Posterior vena cava (tissue), 2 donors: ENCODE measurements at places on chromosomes 3 and 15. TPM values are rescaled to one million over a fixed set of nuclear protein-coding genes. Genes with fewer than 3 reads are reported as not detected.

- peak; percentile 77 for DNase-seq
These were observed 149.4 kb downstream of the LRRK1 start for GRCh38 chr15:101068523-101068960.

The SOX14 gene
- not detected for total RNA-seq

GRCh38 chr3:171731691-171732090 is 78.6 kb downstream of the PLD1 start:
- no peak for DNase-seq

DNA sequence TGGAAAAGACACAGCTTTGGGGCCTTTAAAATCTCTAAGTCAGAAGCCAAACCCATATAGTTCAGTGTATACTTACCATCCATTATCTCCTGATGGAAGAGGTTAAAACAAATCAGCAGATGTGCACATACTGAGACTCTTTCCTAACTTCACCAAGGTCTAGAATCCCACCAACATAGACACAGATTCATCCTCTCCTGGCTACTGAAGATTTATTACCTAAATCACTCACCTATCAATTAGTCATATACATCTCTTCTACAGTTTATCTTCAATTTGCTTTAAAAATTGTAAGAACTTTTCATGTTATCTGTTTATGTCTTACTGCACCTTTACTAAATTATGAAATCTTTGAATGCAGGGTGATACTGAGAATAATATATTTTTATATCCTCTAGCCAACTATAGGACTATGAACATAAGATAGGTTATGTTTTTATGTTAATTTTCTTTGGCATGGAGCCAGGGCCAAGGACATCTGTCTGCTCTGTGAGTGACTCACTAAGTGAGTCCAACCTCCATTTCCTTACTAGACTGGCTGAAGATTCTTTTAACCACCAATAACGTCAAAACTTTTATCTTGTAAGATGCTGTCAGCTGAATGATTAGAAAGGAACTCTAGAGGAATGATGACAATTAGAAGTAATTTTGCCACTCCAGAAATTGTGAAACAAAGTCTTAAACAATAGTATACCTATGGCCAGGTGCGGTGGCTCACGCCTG is 397.6 kb downstream of the FOXP1 start:
- no peak for DNase-seq

DNA sequence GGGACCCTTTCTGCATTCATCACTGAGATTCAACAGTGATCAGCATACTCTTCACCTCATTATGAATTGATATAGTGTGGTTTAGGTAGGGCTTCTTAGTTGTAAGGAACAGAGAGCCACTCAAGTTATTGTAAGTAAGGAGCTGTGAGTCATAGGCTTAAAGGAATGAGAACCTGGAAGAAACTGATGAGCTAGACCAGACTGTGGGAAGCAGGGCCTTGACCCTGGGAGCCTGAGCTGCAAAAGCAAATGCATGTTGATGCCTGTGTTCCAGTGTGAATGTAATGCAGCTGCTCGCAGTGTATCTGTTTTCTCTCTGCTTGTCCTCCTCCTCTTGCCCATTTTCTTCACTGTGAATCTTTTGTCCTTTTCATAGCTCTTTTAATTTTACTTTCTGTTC is 13.6 kb downstream of the ZKSCAN7 start:
- no peak for DNase-seq

- DNase-seq, result no peak
These were observed 476.3 kb downstream of the AGBL1 start for GRCh38 chr15:86555939-86556338.

DNA sequence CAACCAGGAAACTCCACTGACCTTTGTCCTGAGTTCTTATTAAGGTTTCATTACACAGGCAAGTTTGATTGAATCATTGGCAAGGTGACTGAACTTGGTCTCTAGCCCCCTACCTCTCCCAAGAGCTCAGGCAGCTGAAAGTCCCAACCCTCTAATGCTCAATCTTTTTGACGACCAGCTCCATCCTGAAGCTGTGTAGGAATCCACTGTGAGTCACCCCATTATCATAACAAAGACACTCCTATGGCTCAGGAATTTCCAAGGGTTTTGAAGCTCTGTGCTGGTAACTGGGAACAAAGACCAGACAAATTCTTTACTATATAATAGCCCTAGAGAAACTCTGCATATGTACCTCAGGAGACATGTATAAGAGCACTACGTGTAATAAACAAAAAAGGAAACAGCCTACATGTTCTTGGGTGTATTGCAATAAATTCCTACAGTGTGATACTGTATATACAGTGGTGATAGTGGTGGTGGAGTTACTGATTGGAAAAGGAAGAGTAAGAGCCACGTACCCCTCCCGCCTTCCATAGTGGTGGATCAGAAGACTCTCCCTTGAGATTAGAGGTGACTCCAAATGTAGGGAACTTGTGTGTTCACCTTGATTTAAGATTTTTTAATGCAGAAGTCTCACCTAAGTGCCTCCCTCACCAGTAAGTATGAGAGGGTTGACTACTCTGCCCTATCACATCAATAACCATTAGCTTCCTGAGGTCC is 116.6 kb downstream of the ST8SIA2 start:
- DNase-seq, result no peak

- DNase-seq, result no peak
These were observed 336.2 kb upstream of the TPM1 start for GRCh38 chr15:62706317-62706716.

- DNase-seq, result no peak
These were observed 512.3 kb downstream of the EDEM1 start for GRCh38 chr3:5699811-5700210.

- DNase-seq, result no peak
These were observed 3.3 kb downstream of the CHL1 start for GRCh38 chr3:199835-200234.

The LIPH gene
- total RNA-seq, result not detected

The IMP3 gene
- total RNA-seq, result 34.1 TPM

The SLC38A3 gene
- total RNA-seq, result 0.62 TPM

The RGMA gene
- total RNA-seq, result 20.3 TPM

The SYNPR gene
- total RNA-seq, result not detected

GRCh38 chr3:58837856-58838255 is 171.3 kb upstream of the FAM3D start:
- no peak for DNase-seq
